ENCODE measurements at places on chromosomes 13 and 19.
A peak's percentile ranks its signal among the peaks of the same experiment; 100 is the strongest.

GRCh38 chr13:31009166-31009565, 76.7 kb downstream of the TEX26 start:
- no peak for DNase-seq

DNA sequence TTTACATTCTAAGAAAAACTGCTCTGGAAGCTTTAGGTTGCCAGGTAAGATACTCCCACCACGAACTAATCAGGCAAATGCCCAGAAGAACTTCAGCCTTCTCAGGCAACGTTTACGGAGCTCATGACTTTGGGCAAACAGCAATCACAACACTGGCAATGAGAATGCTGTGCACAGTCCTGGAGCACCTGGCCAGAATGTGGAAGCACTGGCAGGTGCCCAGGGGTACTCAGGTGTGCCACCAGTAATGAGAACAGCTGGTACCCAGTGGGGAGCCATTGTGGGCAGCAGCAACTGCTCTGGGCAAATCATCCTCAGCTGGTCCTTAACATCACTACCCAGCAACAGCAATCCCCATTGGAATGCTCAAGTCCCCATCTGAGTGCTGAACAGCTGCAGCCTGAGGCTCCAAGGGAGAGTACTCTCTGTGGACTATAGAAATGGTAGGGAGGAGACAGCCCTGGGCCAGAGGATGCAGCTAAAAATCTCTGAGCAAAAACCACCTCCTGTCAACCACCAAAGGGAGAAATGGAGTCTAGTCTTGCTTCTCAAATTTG, 210.0 kb downstream of the FOXO1 start:
- no peak for DNase-seq

DNA sequence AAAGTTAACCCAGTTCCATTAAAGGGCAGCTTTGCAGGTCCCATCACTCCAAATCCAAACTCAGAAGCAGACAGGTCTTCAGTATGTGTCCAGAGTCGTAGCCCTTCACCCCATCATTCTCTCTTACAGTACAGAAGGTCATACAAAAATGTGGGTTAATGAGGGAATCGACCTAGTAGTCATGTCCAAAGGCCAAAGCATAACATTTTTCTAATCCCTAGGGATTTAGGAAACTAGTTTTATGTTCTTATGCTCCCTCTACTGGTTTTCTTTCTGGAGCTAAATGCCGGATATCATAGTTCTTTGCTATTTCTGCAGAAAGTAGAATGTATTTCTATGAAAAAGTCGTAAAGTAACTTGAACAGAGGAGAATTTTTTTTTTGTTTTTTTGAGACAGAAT, 72.2 kb downstream of the DHRS12 start:
- DNase-seq, result no peak

- DNase-seq, result no peak
These were observed 7.4 kb upstream of the CYP4F3 start for GRCh38 chr19:15633082-15633835.

DNA sequence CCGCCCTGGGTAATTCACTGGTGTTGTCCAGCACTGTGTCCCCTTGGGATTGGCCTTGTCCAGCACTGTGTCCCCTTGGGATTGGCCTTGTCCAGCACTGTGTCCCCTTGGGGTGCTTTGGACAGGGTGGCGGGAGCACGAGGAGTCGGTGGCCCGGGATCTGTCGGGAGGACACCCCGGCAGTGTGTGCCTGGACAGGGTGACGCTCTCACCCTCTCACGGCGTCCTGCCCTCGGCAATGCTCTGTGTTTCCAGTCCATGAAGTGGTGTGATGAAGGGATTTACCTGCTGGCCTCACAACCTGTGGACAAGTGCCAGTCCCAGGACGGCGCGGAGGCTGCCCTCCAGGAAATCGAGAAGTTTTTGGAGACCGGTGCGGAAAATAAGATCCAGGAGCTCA, 29.9 kb upstream of the F7 start:
- DNase-seq, result no peak

- no peak for DNase-seq
These were observed 25.9 kb downstream of the UBAC2 start for GRCh38 chr13:99226513-99226912.

GRCh38 chr19:35720648-35721047, 2.8 kb downstream of the KMT2B start:
- DNase-seq, result no peak

DNA sequence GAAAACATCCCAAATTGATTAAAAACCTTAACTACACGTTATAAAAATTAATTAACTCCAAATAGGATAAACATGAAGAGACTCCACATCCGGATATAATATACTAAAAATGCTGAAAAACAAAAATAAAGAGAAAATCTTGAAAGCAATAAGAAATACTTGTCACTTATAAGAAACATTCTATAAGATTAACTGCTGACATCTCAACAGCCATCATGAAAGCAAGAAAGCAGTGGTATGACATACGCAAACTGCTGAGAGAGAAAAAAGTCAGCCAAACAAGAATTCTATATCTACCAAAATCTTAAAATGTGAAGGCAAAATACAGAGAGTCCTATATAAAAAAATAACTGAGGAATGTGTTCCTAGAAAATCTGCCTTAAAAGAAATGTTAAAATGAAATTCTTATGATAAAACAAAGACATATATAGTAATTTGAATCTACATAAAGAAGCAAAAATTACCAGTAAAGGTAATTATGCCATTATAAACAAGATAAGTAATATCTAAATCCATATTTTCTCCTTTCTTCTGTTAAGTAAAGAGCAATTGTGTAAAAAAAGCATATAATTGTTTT, 1851.1 kb downstream of the PCDH9 start:
- no peak for DNase-seq

- no peak for DNase-seq
These were observed 91.3 kb downstream of the ZMYM2 start for GRCh38 chr13:20049558-20050473.

DNA sequence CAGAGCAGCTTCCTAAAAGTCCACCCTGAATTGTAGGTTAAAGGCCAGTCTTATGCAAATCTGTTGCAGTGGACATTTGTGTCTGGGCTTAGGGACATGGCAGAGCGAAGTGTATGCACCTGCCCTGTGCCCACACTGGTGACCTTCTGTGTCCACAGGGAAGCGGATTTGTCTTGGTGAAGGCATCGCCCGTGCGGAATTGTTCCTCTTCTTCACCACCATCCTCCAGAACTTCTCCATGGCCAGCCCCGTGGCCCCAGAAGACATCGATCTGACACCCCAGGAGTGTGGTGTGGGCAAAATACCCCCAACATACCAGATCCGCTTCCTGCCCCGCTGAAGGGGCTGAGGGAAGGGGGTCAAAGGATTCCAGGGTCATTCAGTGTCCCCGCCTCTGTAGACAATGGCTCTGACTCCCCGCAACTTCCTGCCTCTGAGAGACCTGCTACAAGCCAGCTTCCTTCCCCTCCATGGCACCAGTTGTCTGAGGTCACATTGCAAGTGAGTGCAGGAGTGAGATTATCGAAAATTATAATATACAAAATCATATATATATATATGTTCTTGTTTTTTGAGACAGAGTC, 25.5 kb downstream of the CYP2B6 start:
- no peak for DNase-seq

GRCh38 chr19:33906578-33907335, 110.1 kb downstream of the KCTD15 start:
- DNase-seq, result no peak

DNA sequence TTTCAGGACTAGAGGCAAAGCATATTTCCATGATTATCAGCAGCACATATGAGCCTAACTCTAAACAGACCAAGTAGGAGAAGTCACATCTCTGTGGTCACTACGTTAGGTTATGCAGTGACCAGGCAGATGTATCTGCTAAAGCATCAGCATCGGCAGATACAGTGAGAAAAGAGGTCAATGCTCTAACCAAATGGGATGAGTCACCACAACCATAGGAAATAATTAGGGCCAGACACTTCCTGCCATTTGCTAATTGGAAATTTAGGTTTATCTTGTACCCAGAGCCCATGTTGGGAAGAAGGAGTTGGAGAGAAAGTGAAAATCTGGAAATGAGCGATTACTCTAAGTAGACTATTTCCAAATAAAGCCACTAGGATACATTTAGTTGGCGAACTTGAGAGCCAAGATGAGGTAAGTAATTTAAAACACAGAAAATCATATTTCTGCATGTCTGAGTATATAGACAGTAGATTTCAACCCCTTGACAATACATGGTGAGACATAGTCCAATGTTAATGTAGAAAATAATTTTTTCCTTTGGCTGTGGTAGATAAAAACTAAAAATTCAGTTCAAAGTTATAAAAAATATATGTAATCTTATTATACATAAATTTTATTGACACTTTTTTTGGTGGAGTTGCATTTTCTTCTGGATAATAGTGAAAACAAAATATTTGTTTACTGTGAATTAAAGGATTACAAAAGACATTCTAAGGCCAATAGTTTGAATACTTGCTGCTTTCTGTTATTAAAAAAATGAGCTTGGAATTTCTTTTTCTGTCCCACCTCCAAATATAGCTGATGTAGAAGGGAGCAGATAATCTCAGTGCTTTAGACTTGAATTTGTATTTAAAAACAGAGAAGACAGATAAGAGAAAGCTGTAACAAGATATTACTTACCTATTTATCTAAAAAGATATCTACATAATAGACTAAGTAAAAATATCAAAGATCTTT, 104.4 kb upstream of the CSNK1A1L start:
- DNase-seq, result no peak

DNA sequence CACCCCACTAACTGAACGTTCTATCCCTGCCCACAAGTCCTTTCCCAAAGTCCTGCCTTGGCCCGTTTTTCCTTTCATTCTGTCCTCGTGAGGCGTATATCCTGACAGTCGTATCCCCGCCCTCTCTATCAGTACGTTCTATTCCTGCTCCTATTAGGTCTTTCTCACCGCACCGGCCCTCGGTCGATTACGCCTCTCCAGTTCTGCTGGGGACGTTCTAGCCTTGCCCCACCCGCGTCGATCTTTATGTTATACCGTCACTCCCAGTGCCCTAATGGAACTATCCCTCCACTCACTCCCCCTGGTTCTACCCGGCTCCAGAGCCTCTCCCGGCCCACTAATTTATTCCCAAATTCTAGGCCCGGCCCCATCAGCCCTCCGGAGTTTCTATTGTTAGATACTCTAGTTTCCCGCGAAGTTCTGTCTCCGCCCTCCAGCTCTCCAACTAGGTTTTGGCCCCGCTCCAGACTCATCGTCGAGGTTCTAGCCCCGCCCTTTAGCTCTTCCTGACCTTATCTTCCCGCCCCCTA, 2.0 kb downstream of the PLAUR start:
- no peak for DNase-seq

GRCh38 chr13:21243045-21243897, 66.8 kb downstream of the MRPL57 start:
- no peak for DNase-seq

DNA sequence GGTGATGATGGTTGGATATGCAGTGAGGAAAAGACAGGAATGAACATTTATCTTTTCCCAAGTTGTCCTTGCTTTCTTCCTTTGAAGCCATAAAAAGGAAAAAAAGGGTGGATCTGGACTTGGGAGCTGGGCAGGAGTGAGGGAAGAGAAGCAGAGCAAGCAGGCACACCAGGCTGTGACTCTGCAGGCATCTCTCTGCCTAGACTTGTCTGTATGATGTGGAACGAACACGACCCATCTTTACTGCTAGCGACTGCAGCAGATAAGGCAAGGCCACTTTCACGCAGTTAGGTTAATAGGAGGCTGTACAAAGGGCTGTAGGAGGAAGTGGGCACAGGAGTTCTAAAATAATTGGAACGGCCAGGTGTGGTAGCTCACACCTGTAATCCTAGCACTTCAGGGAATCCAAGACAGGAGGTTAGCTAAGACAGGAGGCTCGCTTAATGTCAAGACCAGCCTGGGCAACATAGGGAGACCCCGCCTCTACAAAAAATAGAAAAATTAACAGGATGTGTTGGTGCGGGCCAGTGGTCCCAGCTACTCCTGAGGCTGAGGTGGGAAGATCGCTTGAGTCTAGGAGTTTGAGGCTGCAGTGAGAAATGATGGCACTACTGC, 961 bp upstream of the URI1 start:
- DNase-seq, result no peak

- no peak for DNase-seq
These were observed 774.1 kb downstream of the LIG4 start for GRCh38 chr13:107441279-107441678.

GRCh38 chr19:19460761-19461265, 54.5 kb downstream of the TSSK6 start:
- DNase-seq, result no peak

DNA sequence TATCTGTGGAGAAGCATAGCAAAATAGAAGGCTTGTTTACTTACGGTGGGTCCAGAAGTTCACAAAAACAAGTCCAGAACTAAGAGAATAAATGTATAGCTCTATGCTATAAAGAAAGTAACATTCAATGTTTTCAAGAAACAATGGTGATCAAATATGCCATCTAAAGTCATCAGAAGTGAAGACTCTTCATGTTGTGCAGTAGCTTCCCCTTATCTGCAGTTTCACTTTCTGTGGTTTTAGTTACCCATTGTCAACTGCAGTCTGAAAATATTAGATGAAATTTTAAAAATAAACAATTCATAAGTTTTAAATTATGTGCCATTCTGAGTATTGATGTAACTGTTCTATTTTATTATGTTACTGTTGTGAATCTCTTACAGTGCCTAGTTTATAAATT, 72.5 kb downstream of the EDNRB start:
- DNase-seq, result peak; percentile 59

- peak; percentile 7 for DNase-seq
These were observed 1863.5 kb upstream of the PCDH20 start for GRCh38 chr13:63279136-63279535.

- DNase-seq, result no peak
These were observed 36.8 kb upstream of the ATP11A start for GRCh38 chr13:112653071-112653470.

DNA sequence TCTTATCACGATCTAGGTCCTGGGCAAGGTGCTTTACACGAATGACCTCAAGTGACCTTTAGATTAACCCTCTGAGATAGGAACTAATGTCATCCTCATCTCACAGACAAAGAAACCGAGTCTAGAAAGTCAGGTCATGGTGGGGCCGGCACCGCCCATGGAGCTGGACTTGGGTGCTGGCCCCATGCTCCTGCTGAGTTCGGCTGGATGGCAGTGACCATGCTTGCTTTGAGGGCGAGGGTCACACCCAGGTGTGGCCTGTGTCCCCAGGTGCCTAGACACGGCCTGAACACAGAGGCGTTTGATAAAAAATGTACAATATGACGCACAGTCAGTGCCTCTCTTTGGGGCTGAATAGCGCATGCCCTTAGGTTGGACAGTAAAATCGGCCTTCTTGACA, 26.8 kb downstream of the COL4A2 start:
- DNase-seq, result no peak
